ENCODE measurements at places on chromosomes 13 and 19.

- peak; percentile 71 for DNase-seq
Observed at GRCh38 chr19:49809160-49809940, 3.7 kb downstream of the FUZ start.

GRCh38 chr13:65553096-65553727, 1676.9 kb downstream of the PCDH9 start:
- no peak for DNase-seq

DNA sequence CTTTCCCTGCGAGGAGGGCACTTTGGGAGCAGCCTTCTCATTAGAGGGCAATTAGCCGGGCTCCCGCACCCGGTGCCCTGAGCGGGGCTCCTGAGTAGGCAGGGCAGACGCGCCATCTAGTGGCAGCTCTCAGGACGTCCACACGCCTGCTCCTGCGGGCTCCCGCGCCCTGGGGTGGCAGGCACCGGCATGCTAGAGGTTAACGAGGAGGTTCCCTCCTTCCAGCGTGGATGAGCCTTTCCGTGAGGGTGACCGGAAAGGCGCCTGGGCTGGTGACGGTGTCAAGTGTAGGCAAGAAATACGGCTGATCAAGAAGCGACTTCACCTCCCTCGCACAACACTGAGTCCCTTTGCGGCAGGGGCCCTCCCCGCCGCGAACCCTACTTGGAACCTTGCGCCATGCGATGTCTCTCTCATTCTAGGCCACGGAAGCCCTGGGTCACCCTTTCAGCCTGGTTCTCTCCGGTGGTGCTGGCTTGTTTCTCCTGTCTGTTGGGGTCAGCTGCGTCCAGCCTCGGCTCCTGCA, 67.7 kb downstream of the ALOX5AP start:
- peak; percentile 75 for DNase-seq

DNA sequence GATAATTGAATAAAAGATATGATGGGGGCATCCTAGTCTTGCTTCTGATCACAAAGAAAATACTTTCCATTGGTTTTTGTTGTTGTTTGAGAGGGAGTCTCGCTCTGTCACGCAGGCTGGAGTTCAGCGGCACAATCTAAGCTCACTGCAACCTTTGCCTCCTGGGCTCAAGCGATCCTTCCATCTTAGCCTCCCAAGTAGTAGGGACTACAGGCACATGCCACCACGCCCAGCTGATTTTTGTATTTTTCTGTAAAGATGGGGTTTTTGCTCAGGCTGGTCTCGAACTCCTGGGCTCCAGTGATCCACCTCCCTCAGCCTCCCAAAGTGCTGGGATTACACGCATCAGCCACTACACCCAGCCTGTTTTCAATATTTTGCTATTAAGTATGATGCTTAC, 17.1 kb upstream of the PSMC4 start:
- DNase-seq = no peak

- peak; percentile 85 for DNase-seq
Observed at GRCh38 chr19:47813304-47813994, 8.3 kb upstream of the CRX start.
